Activated T-cell treated with anti-CD3 and anti-CD28 coated beads, Interleukin-2, amount 50 U/mL, for 72 hours (primary cell): ENCODE measurements at places on chromosomes 2 and 18. TPM values are rescaled to one million over a fixed set of nuclear protein-coding genes. Genes with fewer than 3 reads are reported as not detected.

The UGT1A5 gene
- total RNA-seq: not detected

The ALPG gene
- not detected for total RNA-seq

DNA sequence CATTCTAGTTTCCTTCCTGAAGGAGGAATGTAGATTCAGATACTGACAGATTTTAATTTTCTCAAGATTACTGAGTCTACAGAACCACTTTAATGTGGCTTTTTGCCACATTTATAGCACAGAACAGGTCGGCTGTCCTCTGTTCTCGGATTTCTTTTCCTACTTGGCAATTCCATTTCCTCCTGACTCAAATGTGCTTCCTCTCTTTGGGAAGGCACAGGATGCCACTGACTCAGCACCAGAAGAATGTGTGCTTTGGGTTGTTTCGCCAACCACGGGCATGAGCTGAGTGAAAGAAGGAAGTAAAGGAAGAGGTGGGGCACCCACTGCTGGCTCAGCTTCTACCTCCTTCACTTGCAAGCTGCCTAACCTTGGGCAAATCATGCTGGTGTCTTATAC is 970.6 kb upstream of the ACVR2A start:
- no peaks in the 10 kb centered on the region for H3K36me3 ChIP-seq
- no peak overlapping the region for H3K27ac ChIP-seq
- no peaks in the 10 kb centered on the region for H3K4me1 ChIP-seq
- no peak overlapping the region for H3K4me3 ChIP-seq

DNA sequence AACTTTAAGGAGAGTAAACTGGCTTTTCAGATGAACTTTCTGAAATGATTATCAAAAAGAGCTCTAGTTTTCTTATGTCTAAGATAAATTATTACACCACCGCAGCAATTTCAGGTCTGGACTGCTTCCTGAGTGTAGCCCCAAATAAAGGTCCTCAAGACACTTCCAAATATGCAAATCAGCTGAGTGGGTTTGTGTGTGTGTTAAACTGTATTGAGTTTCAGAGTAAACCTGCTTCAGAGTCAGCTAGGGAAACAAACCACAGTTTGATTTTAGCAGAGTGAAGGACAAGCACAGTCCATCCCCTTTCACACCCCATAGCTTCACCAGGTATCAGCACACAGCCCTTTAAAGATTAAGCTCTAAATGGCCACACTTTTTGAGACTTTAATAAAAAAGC is 168.7 kb downstream of the NRXN1 start:
- peaks cover 2% of the 10 kb centered on the region for H3K36me3 ChIP-seq
- H3K4me1 ChIP-seq: no peaks in the 10 kb centered on the region
- H3K27me3 ChIP-seq: no peaks in the 10 kb centered on the region
- no peak overlapping the region for H3K4me3 ChIP-seq
- H3K27ac ChIP-seq: no peak overlapping the region
- no peak for DNase-seq
